ENCODE measurements at places on chromosomes 2 and 18.
A peak's percentile ranks its signal among the peaks of the same experiment; 100 is the strongest.

DNA sequence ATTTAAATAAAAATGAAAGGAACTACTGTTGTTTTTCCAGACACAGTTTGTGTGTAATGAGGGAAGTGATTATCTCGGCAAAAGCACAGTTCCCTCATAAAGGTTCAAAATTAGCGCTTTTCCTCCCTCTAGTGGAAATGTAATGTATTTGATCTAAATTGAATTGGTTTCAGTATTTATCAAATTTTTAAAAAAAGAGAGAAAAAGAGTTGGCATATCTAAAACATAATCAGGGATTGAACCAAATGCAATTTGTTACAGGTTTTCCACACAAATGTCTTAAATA, 37.5 kb downstream of the CMPK2 start:
- DNase-seq: no peak

GRCh38 chr2:241107031-241107783, 5.1 kb upstream of the MTERF4 start:
- no peak for DNase-seq

- DNase-seq: peak; percentile 21
These were observed 475 bp downstream of the B3GNT2 start for GRCh38 chr2:62196278-62196901.

DNA sequence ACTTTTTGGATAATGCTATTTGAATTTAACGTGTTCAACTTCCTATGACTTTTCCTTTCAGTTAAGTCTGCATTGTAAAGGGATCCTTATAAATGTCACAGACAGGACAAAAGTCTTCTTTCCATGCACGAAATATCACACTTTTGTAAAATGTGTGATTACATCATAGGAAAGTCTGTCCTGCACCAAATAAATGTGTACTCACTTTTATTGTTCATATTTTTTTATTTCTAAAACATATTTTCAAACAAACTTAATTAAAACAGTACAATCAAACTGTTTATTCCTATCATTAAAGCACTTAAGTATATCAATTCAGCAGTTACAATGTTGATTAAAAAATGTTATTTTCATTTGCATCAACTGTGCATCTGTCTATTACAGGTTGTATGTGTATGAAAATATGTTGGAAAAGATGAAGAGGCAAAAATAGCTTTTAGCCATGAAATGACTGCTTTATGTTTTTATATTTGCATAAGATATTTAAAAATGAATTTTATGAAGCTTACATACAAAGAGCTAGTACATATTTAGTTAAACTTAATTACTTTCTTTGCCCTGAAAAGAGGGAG, 105.6 kb downstream of the CSRNP3 start:
- no peak for DNase-seq

DNA sequence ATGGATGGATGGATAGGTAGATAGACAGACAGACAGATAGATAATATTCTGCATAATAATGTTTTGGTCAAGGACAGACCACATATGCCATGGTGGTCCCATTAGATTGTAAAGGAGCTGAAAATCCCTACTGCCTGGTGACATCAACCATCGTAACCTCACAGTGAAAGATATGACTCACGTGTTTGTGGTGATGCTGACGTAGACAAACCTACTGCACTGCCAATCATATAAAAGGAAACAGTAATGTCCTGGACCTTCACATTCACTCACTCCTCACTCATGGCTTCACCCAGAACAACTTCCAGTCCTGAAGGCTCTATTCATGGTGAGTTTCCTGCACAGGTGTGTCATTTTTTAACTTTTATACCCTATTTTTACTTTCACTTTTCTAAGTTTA, 202.9 kb upstream of the TPO start:
- no peak for DNase-seq

DNA sequence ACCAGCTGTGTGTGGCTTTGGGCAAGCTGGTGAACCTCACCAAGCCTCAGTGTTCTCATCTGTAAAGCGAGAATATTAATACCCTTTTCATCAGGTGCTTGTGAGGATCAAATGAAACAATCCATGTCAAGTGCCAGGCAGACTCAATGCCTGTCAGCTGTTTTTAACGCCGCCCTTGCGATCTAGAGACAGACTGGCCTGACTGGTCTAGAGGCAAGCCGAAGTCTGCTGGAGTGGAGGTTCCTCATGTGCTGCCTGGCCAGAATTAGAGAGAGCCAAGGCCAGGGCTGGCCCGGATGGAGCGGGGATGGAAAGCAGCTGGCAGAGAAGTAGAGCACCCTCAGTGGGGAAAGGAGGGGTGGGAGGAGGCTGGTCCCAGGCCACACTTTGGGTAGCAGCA, 74.5 kb upstream of the B3GNT7 start:
- DNase-seq: no peak

- DNase-seq: no peak
These were observed 16.5 kb downstream of the CDH19 start for GRCh38 chr18:66587430-66587829.

- DNase-seq: no peak
These were observed 16.0 kb upstream of the KLF7 start for GRCh38 chr2:207181526-207182274.

GRCh38 chr2:54522624-54523281, 66.6 kb downstream of the SPTBN1 start:
- DNase-seq: no peak

DNA sequence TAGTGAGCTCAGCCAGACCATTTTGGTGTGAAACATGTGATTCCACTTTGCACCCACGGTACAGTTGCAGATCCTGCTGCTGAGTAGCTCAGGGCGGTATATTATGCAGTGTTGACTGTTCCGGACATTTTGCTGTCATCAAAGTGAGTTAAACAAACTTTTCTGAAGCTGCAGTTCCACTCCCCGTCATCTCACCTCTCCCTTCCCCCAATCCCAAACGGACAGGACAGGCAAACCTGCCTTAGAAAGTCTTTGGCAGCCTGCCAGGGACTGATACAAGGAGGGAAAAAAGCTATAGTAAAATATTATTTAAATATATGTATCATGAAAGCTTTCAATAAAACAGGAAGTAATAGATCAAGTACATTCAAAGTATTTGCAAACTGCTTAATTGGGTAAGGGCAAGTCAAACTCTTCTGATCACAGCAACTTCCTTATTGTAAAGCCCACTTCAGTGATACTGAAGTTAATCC, 35.5 kb upstream of the SP5 start:
- DNase-seq: no peak

- no peak for DNase-seq
These were observed 60.7 kb upstream of the KIF5C start for GRCh38 chr2:148814143-148814859.

DNA sequence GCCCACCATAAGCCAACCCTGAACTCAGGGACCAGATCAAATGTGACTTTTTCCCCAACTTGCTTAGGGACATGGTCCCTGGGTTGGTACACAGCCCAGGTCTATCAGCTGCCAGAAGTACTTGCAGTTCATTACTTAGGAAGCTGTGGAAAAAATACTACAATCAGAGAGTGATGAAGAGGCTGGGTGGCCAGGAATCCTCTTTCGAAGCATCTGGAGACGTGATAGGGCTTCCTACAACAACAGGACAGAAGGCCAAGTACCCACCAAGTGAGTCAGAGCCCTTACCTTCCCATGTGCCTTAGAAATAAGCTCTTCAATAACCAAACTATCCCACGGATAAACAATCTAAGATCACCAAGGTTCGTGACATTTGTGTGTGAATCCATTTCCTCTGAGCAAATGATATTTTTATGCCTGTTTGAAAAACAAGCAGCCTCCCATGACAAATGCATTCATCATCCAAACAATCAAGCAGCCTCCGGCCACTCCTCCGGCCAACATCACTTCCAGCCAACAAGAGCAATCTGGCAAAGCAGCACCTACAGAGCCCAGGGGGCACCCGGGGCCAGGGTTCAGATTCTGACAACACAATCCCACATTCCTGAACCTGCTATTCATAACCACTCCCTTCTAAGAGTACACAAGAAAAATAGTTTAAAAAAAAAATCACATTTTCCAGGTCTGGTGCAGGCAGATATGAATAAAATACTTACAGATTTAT, 26.4 kb downstream of the TBC1D8 start:
- DNase-seq: no peak

DNA sequence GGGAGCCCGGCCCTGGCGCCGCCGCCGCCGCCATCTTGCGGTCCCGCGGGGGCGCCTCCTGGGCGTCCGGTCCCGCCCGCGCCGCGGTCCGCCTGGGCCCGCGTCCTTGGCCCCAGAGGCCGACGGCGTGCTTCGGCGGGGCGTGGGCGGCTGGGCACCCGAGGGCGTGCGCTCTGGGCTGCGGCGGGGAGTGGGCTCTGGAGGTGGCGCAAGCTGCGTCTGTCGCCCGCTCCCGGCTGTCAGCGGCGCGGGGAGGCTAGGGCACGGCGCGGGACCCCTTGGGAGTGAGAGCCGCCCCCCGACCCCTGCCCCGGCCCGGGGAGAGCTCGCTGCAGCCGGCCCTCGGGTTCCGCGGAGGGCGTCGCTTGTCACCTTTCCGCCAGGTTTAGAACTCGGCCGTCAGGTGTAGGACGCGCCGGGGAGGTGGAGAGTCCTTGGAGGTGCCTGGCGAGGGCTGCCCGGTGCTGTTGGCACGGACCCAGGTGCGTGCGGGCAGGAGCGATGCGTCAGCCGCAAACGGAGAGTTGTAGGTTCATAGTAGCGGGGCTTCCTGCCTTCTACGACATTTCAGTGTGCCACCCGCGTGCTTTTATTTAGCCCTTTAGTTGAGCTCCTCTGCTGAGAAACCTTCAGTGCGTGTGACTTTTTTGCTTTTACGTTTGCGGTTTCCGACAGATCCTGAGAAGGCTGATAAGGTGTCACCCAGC, 921 bp downstream of the VAPA start:
- peak; percentile 80 for DNase-seq

DNA sequence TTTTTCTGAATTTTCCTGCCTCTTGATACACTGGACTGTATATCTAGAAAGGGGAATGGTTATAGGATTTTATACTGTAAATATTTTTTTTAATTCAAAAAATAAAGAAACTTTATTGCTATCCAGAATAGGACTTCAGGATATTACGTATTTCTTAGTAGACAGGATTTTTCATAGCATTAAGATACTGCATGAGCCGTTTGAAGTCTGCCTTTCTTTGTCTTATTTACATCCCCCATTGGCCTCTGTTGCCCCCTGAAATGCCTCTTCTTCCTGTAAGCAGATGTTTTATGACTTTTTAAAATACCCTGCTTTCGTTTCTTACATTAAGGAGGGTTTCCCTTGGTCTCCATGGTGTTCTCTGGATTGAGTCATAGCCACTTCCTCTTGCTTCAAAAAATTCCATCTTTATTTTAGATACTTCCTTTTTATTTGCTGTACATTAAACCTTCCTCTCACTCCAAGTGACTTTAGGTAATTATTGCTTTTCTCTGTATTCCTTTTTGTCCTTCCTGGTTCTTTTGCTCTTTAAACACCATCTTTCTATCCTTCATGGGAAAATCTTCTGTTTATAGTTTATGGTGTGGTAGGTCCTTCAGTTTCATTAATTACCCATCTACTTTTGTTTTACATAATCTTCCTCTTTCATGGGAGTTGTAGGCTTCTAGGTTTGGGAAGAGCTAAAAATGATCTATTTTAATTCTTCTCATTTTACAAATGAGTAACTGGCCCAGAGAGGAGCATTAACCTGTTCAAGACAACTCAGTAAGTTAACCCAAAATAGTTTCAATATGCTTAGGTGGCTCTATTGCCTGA, 72.6 kb downstream of the ZNF532 start:
- DNase-seq: no peak

- DNase-seq: no peak
These were observed 24.9 kb upstream of the SLC3A1 start for GRCh38 chr2:44250376-44250775.

- DNase-seq: no peak
These were observed 141.7 kb upstream of the CCDC68 start for GRCh38 chr18:55100817-55101457.

DNA sequence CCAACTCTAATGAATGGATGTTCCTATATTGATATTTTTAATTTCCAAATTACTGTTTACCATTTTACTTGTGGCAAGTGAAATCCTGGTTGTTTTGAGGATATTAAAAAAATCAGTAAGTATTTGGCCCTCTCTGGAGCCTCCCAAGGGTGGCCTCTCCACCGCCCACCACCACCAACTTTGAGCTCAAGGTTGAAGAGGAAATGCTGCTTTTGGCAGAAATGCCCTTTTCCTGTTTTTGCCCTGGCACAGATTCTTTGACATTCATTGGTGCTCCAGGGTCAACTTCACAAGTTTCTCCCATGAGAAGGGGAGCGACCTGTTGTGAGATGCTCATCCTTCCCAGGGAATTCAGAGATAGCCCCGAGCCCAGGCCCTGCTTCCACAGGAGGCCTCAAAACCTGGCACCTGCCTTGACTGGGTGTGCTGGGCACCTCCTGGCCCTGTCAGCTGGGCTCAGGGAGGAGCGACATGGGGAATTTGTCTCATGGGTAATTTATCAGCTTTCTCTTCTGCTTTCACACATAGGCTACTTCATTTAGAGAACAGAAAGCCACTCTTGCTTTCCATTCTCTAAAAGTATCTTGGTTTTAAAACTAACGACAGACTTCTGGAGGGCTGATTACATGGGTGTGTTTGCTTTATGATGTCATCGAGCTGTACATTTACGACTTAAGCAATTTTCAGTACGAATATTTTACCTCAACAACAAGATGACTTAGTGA, 6.9 kb downstream of the CD8A start:
- no peak for DNase-seq

DNA sequence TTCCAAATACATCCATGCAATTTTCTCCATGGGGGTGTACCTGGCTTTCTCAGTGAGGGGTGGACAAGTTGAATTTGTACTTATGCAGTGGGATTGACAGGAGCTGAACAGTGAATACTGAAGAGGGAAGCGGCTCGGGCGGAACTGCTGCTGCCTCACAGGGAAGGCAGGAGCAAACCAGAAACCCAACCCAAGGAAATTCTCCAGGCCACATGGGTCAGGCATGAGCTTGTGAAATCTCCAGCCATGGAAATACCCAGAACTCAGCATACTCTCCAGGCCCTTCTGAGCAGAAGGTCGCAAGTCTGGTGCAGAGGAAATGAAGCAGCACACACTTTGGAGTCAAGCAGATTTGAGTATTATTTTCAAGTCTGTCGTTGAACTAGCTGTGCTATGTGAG, 26.5 kb upstream of the INO80C start:
- peak; percentile 70 for DNase-seq

DNA sequence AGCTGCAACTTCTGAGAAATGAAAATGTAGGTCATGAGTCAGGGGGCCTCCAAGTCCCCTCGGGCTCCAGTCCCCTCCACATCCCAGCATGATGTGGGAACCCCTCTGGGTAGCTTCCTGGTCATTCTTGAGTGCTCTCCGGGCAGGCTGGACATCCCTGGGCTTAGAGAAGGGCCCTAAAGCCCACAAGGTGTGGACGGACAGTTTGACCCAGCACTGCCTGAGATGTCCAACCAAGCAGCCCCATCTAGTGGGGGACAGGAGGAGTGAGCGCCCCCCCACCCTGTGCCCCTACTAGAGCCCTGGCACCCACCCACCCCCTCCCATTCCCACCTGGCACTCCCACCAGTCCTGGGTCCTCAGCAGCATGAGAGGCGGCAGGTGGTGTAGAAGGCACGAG, 46.0 kb downstream of the CYP27C1 start:
- DNase-seq: no peak
